Common myeloid progenitor, CD34-positive (primary cell): ENCODE measurements at places on chromosomes 6 and 20.

DNA sequence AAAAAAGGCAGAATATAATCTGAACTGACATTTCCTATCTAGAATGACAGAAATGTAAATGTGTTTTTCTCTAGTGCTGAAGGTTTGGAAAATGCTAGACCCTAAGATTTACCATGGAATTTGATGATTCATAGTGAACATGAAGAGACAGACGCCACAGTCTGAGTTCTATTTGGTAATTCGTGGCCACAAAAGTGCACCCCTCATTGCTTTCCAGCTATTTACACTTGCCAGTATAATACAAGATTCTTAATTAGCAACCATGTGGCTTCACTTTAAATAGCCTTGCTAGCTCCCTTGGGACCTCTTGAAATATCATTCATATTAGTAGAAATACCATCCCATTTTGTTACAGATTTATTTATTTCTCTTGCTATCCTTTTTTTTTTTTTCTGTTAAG lies 636.8 kb downstream of the PRKN start:
- no peak for DNase-seq

GRCh38 chr20:3813848-3814581 lies 6.3 kb upstream of the AP5S1 start:
- DNase-seq, result no peak

GRCh38 chr6:118755941-118756646 lies 104.7 kb upstream of the CEP85L start:
- DNase-seq, result no peak

GRCh38 chr6:158737710-158738615 lies 81.2 kb downstream of the EZR start:
- DNase-seq, result no peak

- no peak for DNase-seq
Measured at GRCh38 chr6:53556986-53557715, 12.2 kb upstream of the GCLC start.

DNA sequence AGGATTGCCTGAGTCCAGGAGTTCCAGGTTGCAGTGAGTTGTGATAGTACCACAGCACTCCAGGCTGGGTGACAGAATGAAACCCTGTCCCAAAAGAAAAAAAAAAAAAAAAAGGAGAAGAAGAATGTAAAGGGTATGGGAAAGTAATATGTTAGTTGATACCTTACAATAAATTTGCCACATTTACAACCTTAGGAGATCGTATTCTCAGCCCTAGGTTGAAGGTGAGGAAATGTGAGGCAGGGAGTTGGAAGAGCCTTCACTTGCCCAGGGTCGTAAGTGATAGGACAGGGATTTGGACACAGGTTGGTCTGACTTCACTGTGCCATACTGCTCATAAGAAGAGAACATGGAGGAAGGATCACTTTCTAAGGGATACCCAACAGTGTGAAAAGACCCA lies 68.6 kb downstream of the BMP6 start:
- DNase-seq, result no peak

DNA sequence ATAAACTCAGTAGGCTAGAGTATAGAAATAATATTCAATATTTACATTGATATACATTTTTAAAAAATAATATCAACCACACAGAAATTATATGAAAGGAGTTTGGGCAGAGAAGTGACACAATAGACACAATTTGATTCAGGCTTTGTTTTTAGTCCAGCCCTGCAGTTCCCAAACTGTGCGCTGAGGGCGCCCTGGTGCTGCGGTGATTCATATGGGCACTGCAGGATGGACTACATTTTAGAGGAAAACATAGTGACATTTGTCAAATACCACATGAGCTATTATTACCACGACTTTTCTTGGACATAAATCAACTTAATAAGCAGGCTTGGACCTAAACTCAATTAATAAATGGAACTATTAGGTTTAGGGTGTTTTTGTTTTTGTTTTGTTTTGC lies 364.3 kb upstream of the ID4 start:
- no peak for DNase-seq

- no peak for DNase-seq
Measured at GRCh38 chr20:3167738-3168078, 5.6 kb downstream of the LZTS3 start.

- DNase-seq, result no peak
Measured at GRCh38 chr20:53870426-53871315, 199.7 kb downstream of the BCAS1 start.

- DNase-seq, result peak; percentile 96
Measured at GRCh38 chr20:63653041-63653973, at the start of gene STMN3. STMN3 (minus strand) TSS chr20:63653424; CDS start chr20:63653345, 79 bp downstream.

- DNase-seq, result no peak
Measured at GRCh38 chr20:391041-391711, 10.6 kb downstream of the TRIB3 start.

GRCh38 chr6:107819964-107820337 lies 4.2 kb downstream of the SCML4 start:
- no peak for DNase-seq

GRCh38 chr6:155201461-155202226 lies 62.2 kb upstream of the CLDN20 start:
- no peak for DNase-seq

- no peak for DNase-seq
Measured at GRCh38 chr20:19508449-19508848, 249.6 kb upstream of the RIN2 start.

DNA sequence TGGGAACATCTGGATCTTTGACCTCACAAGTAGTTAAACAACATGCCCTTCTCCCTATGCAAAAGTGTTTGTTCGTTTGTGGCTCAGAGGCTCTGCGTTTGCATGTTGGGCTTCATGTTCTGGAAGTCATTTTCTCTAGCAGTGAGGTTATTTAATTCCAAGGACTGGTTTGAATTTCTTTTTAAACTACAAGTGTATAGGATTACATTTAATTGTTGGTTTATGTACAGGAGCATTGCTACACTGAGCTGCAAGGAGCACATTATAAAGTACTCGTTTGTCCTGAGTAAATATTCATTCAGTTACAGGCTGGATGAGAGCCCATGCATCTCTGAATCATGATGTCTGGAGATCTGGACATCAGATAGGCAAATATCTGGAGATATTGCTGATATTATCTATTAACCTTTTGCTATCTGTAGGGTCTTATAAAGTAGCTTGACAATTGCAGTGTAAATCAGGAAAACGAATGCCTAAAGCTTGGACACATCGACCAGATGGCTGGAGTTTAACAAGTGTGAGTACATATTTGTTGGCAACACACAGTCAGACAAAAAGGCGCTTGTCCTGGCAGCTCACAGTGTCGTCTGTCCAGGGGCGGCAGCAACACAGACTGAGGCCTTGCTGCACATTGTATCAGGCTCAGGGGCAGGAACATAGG lies 84.6 kb downstream of the PDE7B start:
- no peak for DNase-seq

GRCh38 chr6:14072084-14072483 lies 45.5 kb upstream of the CD83 start:
- DNase-seq, result no peak

DNA sequence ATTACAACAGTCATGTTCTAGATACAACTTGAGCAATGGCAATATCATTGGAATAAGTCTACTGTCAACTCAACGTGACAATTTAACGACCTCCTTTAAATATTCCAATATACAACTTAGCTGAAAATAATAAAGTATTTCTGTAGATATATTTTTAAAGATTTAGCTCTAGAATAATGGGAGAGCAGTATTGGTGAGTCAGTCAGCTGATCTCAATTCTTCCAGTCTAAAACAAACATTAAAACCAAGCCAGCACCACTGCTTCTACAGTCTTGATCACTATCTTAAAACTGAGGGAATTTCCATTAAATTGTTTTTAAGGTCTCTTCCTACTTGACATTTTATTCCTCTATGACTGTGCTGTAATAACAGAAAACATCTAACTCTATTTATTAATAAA lies 38.2 kb downstream of the NOL7 start:
- DNase-seq, result no peak

DNA sequence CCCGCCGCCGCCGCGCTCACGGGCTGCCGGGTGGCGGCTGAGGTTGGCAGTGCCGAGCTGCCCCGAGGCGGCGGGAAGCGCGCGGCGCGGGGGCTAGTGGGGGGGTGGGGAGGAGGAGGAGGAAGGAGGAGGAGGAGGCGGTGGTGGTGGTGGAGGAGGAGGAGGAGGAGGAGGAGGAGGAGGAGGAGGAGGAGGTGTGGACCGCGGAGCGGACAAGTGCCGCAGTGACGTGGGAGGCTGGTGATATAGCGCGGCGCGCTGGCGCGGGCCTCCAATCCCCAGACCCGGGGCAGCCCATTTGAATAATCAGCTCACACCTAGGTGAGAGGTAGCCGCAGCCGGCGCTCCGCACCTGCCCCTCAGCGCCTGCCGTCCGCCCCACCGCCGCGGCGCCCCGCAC lies at the start of gene FOXA2:
TSS of gene FOXA2 (minus strand) at position 51 of the 400 bp plus-strand sequence. CDS start 294 bp downstream, outside the sequence.
- no peak for DNase-seq
